ENCODE measurements at places on chromosomes 5 and 9.

DNA sequence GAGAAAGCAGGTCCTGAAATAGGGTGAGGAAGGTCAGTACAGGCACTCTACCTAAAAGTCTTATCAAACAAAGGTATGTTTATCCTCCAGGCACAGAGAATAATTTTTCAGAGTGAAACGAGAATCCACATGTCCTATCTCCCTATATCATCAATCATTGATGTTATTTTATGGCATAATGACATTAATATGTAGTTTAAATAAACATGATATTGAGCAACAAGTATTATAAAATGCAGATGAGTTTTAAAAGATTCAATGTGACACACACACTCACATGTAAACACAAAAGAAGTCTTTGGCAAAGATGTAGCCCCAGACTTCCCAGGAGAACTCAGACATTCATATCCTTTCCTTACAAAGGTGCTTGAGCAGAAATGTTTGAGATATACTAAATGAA lies 389.1 kb downstream of the ADGRV1 start:
- no peak for DNase-seq

- DNase-seq = no peak
Measured at GRCh38 chr5:147384346-147385193, 125.3 kb downstream of the DPYSL3 start.

- no peak for DNase-seq
Measured at GRCh38 chr5:606061-606460, 6.1 kb upstream of the CEP72 start.

GRCh38 chr9:93292664-93293328 lies 108.9 kb downstream of the WNK2 start:
- no peak for DNase-seq

- DNase-seq = no peak
Measured at GRCh38 chr5:81826128-81826527, 75.2 kb upstream of the SSBP2 start.

DNA sequence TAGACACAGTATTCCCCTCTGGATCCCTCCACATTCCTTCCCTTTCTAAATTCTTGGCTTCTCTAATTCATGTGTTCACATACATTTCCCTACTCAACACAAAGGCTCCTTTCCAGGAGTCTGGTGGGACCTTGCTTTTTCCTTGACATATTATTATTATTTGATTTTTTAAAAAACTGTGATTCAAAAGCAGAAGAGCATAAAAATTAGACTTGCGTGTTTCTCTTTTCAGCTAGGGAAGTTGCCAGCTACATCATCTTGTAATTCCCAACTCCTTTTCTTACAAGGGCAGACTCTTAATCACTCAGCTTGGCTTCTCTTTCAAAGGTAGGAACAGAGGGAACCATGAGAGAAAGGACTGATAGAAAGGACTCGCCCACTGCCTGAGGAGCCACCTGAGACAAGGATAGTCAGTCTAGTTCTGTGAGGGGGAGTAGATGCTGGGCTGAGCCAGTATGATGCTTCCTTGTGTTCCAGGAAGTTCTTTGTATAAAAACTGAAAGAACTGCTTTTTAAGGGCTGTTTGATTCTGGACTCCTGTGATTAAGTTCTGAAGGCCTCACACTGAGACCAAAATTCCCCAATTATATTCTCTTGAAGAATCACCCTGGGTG lies 51.0 kb upstream of the DPYSL3 start:
- DNase-seq = no peak

DNA sequence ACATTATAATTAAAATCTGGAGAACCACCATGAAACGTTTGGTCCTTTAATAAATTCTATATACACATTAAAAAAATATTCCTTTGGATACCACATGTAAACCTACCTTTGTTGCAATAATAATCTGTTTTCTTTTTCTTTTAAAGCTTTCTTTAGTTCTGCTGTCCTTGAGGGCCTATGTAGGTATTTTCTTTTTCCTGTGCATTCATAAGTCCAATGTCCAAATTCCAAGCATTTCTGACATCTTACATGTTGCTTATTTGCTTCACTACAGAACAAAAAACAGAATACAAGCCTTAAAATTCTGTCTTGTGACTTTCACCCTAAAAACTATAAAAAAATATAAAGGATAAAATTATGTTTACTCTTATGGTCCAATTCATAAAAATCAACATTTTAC lies 19.7 kb downstream of the ZCCHC10 start:
- no peak for DNase-seq

DNA sequence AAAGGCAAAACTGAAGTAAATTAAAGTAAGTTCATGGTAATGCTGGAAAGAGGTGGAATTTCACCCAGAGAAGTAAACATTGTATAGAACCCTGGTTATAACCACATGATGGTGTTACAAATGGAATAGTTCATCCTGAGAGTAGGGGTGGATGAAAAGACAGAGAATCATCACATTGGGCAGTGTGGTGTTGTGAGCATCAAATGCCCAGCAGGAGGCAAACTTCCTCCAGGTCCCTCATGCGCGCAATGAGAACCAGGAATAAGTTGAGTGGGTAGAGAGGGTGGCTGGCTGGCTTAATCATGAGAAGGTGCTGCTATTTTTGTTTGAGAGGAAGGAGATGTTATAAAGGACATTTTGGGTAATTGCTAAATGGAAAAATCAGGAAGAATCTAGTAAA lies 163.3 kb upstream of the HMHB1 start:
- no peak for DNase-seq

DNA sequence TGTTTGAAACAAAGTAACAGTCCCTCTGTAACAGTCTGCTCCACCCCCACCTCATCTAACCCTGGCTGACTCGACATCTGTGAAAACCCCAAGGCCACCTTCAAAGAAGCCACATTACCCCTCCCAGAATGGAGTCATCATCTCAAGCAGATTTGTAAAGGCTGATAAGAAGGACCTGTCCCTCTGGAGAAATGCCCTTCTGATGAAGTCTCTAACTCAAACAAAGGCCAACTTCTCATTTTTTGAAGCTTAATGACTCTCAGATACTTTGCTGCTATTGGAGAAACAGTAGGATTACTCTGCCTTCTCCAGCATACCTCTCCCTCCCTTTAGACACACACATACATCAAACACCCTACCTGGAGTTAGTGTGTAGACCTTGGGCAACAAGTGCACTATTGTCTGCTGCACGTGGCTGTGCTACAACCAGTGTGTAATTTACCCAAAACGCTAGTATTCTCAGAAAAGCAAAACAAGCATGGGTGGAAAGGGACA lies 5.3 kb upstream of the SUSD1 start:
- no peak for DNase-seq

DNA sequence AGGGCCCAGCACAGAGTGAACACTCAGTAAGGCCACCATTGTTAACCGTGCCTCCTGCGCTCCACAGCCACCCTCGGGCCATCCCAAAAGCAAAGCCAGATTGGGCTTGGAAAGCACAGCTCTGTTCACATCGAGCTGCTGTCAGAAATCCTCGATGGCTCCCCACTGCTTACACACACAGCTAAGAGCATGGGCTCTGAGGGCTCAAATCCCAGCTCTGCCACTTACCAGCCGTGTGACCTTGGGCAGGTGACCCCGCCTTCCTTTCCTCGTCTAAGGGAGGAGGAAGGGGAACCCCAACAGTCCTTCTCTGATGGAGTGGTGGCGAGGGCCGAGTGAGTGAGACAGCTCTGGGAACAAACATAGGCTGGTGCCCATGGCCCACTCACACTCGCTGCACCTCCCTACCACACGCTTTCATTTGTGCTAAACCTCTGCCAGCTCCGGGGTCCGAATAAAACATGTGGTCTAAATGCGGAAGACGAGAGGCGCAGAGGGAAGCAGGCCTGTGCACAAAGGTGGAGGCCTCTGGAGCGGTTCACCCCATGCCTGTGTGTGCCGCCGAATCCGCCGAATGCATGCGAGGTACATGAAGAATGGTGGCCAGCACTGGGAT lies 139.3 kb downstream of the PAX5 start:
- no peak for DNase-seq

GRCh38 chr9:99039505-99040182 lies 65.3 kb upstream of the TGFBR1 start:
- no peak for DNase-seq

DNA sequence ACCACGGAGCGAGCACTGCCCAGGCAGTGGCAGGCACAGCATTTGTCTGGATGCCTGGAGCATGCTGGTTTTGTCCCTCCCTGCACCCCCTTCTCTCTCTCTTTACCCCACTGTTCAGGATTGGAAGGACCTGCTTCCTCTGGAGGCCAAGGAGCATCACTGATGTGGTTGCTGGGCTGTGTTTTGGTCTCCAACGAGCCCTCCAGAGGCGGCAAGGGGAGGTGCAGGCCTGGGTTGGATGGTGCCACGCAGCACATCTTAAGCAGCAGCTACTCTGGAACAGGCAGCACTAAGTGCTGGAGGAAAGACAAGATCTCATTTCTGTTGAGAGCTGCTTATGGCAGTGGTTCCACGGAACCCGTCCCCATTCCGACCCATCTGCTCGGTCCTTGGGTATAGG lies 139.6 kb downstream of the CMYA5 start:
- no peak for DNase-seq
